Panc1 (cell line): ENCODE measurements at places on chromosomes 16 and 17.

GRCh38 chr17:1312261-1312870 is 32.9 kb downstream of the TRARG1 start:
- H3K4me3 ChIP-seq = no peak overlapping the region
- no peak for DNase-seq
- no peaks in the 10 kb centered on the region for H3K36me3 ChIP-seq
- H3K27me3 ChIP-seq = no peaks in the 10 kb centered on the region; the same call in 1 of the 2 replicates

- peaks cover 5% of the 10 kb centered on the region for H3K36me3 ChIP-seq
- no peak overlapping the region for H3K27ac ChIP-seq
- H3K27me3 ChIP-seq = no peaks in the 10 kb centered on the region
- no peak overlapping the region for H3K4me3 ChIP-seq
- no peak for DNase-seq
These were observed 4.3 kb downstream of the CHTF8 start for GRCh38 chr16:69127966-69128510.

DNA sequence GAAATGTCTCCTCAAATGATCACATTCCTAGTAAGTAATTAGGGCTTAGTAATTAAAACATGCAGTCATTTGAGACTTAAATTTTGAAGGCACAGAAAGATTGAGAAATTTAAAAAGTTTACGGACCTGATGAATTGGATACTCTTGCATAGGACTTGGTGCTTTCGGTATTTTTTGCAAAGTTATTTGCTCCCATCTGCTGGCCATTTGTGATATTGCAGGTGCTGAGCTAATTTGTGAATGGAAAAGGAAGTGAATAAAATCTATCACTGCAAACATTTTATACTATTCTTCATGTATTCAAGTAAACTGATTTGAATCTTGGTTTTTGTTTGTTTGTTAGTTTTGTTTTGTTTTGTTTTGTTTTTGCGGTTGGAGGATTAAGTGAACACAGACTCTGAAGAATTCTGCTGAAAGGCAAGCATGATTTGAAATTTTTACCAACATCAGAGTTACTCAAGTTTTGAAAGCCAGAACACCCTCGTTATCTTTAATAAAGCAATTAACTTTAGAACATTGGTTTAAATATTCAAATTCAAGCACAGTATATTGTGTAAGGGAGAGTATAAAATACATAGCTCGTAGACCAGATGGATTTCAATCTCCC is 689.5 kb upstream of the RBFOX1 start:
- no peaks in the 10 kb centered on the region for H3K4me1 ChIP-seq
- H3K4me3 ChIP-seq = no peak overlapping the region
- DNase-seq = peak; percentile 54

- H3K4me1 ChIP-seq = no peaks in the 10 kb centered on the region
- H3K4me3 ChIP-seq = no peak overlapping the region
- H3K36me3 ChIP-seq = no peaks in the 10 kb centered on the region
- no peaks in the 10 kb centered on the region for H3K27me3 ChIP-seq
- no peak for DNase-seq
These were observed 17.1 kb downstream of the PMP22 start for GRCh38 chr17:15247891-15248529.

GRCh38 chr17:57849163-57849873 is 526 bp downstream of the MRPS23 start:
- H3K27ac ChIP-seq = peak overlapping the region; percentile 99
- peaks cover 18% of the 10 kb centered on the region for H3K36me3 ChIP-seq
- DNase-seq = no peak
- peaks cover 25% of the 10 kb centered on the region for H3K4me1 ChIP-seq

DNA sequence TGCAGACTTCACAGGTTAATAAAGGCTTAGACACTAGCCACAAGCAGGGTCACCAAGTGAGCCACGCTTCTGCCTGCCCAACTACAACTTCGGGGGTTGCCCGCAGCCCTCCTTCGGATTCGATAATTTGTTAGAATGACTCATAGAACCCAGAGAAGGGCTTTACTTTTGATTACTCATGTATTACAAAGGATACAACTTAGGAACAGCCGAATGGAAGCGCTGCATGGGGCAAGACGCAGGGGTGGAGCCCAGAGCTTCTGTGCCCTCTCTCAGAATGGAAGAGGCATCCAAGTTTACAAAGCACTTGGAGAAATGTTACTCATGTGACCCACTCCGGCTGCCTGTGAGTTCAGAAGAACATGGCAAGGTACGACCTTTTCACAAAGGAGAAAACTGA is 7.5 kb upstream of the CDH5 start:
- H3K27me3 ChIP-seq = no peaks in the 10 kb centered on the region
- no peak overlapping the region for H3K27ac ChIP-seq
- no peak overlapping the region for H3K4me3 ChIP-seq
- no peak for DNase-seq

DNA sequence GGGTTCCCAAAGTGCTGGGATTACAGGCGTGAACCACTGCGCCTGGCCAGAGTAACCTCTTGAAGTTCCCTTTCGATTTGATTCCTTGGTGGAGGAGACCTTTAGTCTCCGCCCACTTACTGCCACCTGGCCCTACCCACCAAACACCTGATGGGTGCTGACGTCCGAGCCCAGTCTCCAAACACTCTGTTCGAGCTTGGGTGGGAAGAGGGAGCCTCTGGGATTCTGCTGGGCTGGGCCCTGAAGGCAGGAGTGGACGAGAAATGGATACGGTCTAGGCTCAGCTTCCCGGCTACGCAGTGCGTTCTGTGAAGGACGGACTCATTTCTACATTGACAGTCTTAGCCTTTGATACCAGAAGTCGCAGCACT is 870 bp upstream of the ITGA3 start:
- DNase-seq = no peak
- H3K27me3 ChIP-seq = no peaks in the 10 kb centered on the region
- peaks cover 69% of the 10 kb centered on the region for H3K4me1 ChIP-seq
- peaks cover 8% of the 10 kb centered on the region; the same call in 1 of the 2 replicates for H3K36me3 ChIP-seq
- peak overlapping the region; percentile 99 for H3K27ac ChIP-seq
